ENCODE measurements at places on chromosomes 3 and 15. TPM values are rescaled to one million over a fixed set of nuclear protein-coding genes. Genes with fewer than 3 reads are reported as not detected.

The DAZL gene
- polyA plus RNA-seq, result not detected

The GABRA5 gene
- polyA plus RNA-seq, result 0.09 TPM

The SLC6A6 gene
- 20.8 TPM for polyA plus RNA-seq

The SMCO1 gene
- not detected for polyA plus RNA-seq

The STOML1 gene
- polyA plus RNA-seq, result 11.9 TPM

The CCR5 gene
- 0.33 TPM for polyA plus RNA-seq

The PIGZ gene
- 2.5 TPM for polyA plus RNA-seq

The COL6A5 gene
- 2.2 TPM for polyA plus RNA-seq

The HHLA2 gene
- polyA plus RNA-seq, result 0.47 TPM

The SCG3 gene
- 0.98 TPM for polyA plus RNA-seq

The MITF gene
- polyA plus RNA-seq, result 6.2 TPM

The SLC24A1 gene
- polyA plus RNA-seq, result 26.9 TPM

The ROBO2 gene
- polyA plus RNA-seq, result 59.2 TPM

The ECE2 gene
- not detected for polyA plus RNA-seq

The CCR9 gene
- 0.11 TPM for polyA plus RNA-seq

The NPAP1 gene
- 0.59 TPM for polyA plus RNA-seq

The POTEB3 gene
- polyA plus RNA-seq, result not detected

The RHCG gene
- 2.6 TPM for polyA plus RNA-seq

The SEMA3B gene
- 22.4 TPM for polyA plus RNA-seq

The SEC62 gene
- 150 TPM for polyA plus RNA-seq

The EPHB3 gene
- polyA plus RNA-seq, result 32.9 TPM

The IL16 gene
- polyA plus RNA-seq, result 14.2 TPM

The MYEF2 gene
- polyA plus RNA-seq, result 61.4 TPM

The SLC15A2 gene
- 17.8 TPM for polyA plus RNA-seq

The PTH1R gene
- 102 TPM for polyA plus RNA-seq

The IGDCC3 gene
- 12.6 TPM for polyA plus RNA-seq

The CHRFAM7A gene
- 5.6 TPM for polyA plus RNA-seq

The PARP14 gene
- polyA plus RNA-seq, result 30.1 TPM

The PLAAT1 gene
- polyA plus RNA-seq, result 0.20 TPM

The CSTA gene
- 0.73 TPM for polyA plus RNA-seq

The SPINK8 gene
- polyA plus RNA-seq, result not detected
